ENCODE measurements at places on chromosomes 6 and 20. TPM values are rescaled to one million over a fixed set of nuclear protein-coding genes. Genes with fewer than 3 reads are reported as not detected.

FRK gene
- 0.12 TPM for total RNA-seq

PPP1R14C gene
- total RNA-seq = 1.4 TPM

MYH7B gene
- 0.10 TPM for total RNA-seq

- H3K4me3 ChIP-seq = no peak overlapping the region
- H3K27me3 ChIP-seq = no peaks in the 10 kb centered on the region
- peak; percentile 17 for DNase-seq
- H3K36me3 ChIP-seq = no peaks in the 10 kb centered on the region
- no peak overlapping the region for H3K27ac ChIP-seq
Observed at GRCh38 chr6:83071023-83071422, 3.6 kb downstream of the DOP1A start.

- H3K4me1 ChIP-seq = peaks cover 54% of the 10 kb centered on the region
- no peaks in the 10 kb centered on the region for H3K36me3 ChIP-seq
- H3K27ac ChIP-seq = no peak overlapping the region
- H3K4me3 ChIP-seq = no peak overlapping the region
- H3K27me3 ChIP-seq = no peaks in the 10 kb centered on the region
Observed at GRCh38 chr20:535958-536357, 7.6 kb downstream of the CSNK2A1 start.

- H3K27ac ChIP-seq = no peak overlapping the region
- no peaks in the 10 kb centered on the region for H3K27me3 ChIP-seq
- no peak overlapping the region for H3K4me3 ChIP-seq
- H3K36me3 ChIP-seq = no peaks in the 10 kb centered on the region
Observed at GRCh38 chr6:36426622-36427021, 16.0 kb downstream of the PXT1 start.
